8988T (cell line): ENCODE measurements at places on chromosomes 2 and 18.

DNA sequence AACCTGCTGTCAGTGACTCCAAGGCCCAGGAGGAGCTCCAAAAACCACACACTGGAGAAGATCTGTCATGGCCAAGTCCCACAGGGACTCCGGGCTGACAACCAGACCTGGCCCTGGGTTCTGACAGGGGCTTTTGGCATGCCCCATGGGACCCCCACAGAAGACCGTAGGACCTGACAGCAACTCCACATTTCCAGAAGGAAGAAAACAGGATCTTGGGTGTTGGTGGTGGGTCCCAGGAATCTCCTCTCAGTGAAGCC lies 275.9 kb upstream of the HS6ST1 start:
- no peak for DNase-seq

- DNase-seq = no peak
These were observed 97.2 kb upstream of the ACVR1C start for GRCh38 chr2:157725846-157726245.

- DNase-seq = no peak
These were observed 3.5 kb upstream of the LANCL1 start for GRCh38 chr2:210480079-210480478.

- no peak for DNase-seq
These were observed 602.2 kb downstream of the DSC3 start for GRCh38 chr18:30440351-30440750.

- DNase-seq = no peak
These were observed 33.2 kb downstream of the SLC38A11 start for GRCh38 chr2:164922134-164922533.

DNA sequence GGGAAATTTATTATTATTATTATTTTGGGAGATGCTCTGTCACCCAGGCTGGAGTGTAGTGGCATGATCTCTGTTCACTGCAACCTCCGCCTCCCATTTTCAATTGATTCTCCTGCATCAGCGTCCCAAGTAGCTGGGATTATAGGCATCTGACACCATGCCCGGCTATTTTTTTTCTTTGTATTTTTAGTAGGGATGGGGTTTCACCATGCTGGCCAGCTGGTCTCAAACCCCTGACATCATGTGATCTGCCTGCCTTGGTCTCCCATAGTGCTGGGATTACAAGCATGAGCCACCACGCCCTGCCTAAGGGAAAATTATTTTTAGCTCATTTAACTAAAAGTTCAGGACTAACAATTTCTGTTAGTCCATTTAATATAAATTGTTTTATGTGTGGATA lies 109.2 kb upstream of the SESTD1 start:
- DNase-seq = no peak

DNA sequence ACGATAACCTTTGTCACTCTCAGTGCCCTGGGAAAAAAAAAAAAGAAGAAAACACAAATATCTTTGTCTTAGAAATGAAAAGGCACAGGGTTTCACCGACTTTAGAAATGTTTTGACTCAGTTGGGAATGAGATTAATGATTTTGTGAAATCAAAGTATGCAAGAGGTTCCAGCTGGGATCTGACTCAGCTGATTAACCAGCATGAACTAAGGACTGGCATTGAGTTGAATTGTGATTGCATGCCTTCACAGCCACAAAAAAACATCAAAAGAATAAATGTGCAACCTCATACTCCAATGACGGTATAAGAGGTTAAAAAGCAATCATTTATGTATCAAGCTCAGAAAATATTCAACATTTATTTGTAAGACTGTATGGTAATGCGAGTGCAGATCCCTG lies 566.6 kb upstream of the DSEL start:
- DNase-seq = no peak

GRCh38 chr18:77560341-77560992 lies 310.8 kb downstream of the GALR1 start:
- no peak for DNase-seq

- no peak for DNase-seq
These were observed 63.3 kb downstream of the DTNA start for GRCh38 chr18:34773378-34773777.

DNA sequence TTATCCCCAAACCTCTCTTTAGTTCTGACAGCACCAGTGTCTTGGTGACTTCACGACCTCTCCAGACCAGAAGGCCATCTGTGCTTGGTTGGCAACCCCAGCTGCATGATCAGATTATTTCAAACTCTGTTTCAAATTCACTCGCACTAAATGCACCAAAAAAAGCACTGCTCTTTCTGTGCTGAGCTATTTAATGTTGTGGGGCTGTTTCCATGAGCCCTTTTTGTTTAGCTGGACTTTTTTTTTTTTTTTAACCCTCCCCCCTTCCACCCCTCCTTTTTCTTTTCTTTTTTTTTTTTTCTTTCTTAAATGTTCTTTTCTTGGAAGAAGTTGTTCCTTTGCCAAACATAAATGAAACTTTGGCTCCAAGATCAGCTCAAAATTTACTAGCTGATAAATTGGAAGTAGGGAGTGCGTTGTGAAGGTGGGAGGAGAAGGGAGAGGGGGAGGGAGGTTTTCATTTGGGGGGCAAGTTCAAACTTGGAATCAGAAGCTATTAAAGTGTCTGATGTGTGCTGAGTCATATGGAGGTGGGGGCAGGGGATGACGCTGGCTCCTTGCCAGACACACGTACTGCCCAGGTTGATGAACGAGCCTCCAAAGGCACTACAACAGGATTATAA lies 543.0 kb upstream of the TNP1 start:
- DNase-seq = no peak

GRCh38 chr2:161586517-161587167 lies 37.6 kb upstream of the SLC4A10 start:
- no peak for DNase-seq

DNA sequence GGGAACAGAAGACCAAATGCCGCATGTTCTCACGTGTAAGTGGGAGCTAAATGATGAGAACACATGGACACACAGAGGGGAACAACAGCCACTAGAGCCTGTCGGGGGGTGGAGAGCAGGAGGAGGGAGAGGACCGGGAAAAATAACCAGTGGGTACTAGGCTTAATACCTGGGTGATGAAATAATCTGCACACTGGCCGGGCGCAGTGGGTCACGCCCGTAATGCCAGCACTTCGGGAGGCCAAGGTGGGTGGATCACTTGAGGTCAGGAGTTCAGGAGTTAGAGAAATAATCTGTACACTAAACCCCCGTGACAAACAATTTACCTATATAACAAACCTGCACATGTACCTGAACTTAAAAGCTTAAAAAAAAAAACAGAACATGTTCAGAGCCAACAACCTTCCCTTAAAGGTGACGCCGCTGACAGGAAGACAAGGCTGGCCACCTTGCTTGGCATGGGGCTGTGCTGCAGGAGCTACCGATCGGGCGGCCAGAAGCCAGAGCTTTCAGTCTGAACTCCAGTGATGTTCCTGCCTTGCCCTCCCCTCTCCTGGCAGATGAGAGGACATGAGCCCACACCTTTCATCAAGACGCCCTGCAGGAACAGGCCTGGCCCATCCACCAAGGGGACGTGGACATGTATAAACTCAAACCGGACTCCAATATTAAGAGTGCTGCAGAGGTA lies 11.2 kb downstream of the SLC66A2 start:
- DNase-seq = no peak

DNA sequence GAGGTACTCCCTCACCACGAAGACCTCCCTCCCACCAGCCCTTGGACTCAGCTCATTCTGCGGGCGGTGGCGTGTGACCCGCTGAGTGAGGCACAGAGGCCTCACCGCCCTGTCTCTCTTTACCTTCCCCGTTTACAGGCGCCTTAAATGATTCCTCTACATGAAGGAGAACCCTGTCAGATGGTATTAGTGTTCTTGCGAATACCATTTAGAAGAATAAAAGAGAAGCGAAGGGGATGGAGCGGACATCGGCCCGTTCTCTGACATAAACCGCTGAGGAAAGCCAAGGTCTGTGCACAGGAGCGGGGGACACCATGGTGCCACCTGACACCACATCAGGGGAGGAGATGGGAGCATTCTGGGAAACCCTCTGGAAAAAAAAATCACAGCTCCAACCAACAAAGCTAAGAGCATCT lies 179.8 kb downstream of the HDAC4 start:
- DNase-seq = no peak

DNA sequence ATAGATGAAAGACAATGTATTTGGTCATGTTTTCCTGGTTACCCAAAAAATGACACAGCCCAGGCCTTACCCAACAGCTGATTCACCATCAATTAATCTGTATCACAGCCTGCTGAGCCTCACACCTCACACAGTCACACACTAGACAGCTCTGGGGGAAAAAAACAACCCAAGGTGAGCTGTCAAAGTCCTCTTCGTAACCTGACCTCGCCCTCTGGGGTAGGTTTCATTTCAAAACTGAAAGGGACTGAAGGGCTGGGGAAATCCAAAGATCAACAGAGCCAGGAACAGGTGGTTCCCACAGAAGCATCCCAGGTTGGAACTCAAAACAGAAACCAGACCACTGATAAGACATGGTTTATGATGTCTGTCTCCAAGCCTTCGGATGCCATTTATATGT lies 18.2 kb upstream of the PCBP1 start:
- DNase-seq = no peak

- no peak for DNase-seq
These were observed 3.6 kb downstream of the ARID5A start for GRCh38 chr2:96540136-96540535.

DNA sequence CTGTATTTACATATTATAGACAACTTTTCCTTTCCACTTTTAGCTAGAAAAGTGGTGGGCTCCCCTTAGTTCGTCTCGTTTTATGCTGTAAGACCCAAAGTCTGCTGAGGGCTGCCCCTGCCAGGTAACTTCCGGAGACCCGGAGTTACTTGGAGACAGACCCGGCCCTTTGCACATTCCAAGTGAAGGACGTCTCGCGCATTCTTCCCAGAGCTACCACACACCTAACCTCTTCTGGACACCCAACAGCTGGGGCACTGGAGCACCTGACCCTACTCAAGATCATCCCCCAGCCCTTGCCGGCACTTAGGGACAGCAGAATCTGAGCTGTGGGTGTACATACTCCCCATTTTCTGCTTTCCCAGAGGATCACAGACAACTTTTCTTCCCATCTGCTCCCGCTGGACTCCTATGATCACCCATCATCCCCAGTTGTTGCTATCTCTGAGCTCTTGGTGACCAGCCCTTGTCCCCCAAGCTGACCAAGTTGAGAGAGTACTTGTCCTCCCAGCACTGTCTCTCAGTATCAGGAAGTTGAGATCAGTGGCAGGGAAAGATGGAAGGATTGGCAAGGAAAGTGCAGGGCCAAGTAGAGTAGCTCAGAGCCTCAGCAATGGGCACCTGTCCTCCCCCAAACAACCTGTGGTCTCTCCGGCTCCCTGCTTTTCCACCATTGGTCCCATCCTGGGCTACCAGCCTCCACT lies 8.4 kb upstream of the SATB2 start:
- no peak for DNase-seq

- no peak for DNase-seq
These were observed 3.0 kb downstream of the ACOXL start for GRCh38 chr2:110735366-110735765.

GRCh38 chr18:68177807-68178702 lies 536.9 kb downstream of the TMX3 start:
- DNase-seq = no peak

GRCh38 chr2:195520671-195521155 lies 136.3 kb upstream of the SLC39A10 start:
- no peak for DNase-seq

DNA sequence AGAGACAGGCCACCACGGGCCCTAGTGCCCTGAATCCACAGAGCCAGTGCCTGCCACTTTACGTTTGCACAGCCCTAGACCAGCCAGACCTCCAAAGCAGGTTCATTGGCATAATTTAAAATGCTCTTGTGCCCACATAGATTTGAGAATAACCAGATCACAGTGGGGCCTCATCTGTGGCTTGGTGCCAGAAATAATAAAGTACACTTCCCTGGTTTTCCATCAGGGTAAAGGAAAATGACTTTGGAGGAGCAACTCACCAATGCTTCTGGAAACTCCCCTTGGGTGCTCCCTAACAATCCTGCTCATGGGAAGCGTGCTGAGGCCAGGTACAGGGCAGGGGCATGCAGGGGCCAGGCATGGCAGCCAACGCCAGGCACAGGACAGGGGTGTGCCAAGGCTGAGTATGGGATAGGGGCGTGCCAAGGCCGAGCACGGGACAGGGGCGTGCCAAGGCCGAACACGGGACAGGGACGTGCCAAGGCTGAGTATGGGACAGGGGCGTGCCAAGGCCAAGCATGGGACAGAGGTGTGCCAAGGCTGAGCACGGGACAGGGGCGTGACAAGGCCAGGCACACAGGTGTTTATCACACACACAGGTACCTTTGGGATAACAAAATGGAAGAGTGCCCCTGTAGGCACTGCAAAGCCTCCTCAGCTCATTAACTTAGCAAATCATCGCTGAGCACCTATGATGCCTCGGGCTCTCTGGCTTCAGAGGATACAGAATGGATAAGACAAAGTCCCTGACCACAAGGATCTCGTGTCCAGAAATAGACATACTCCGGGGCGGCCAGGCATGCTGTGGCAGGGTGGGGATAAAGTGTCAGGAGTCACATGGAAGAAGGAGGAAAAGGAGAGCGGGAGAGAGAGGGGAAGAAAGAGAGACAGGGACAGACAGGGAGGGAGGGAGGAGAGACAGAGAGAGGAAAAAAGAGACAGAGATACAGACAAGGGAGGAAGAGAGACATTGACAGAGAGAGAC lies 334.7 kb downstream of the EIPR1 start:
- DNase-seq = no peak

GRCh38 chr18:78501251-78501650 lies 478.4 kb upstream of the SALL3 start:
- no peak for DNase-seq

DNA sequence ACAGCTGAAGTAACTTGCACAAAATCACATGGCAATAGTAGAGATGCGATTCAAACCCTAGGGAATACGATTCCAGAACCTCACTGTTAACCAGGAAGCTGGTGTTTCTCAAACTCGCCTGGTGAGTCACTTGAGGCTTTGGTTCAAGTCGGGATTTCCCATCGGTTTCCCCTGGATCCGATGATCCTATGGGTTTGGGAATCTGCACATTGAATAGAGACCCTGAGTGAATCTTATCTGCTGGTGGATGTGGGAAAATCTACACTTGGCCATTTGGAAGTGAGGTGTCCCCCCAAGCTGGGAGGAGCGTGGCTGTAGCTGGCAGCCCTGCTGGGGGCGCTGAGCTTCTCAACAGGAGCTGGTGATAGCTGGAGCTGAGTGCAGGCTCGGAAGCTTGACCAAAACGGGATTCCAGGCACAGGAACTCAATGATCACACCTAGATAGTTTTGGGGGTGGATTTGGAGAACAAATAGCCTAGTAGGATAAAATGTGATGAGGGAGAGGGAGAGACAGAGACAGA lies 135.4 kb downstream of the PRKCE start:
- no peak for DNase-seq

GRCh38 chr2:98518101-98518500 lies 73.4 kb downstream of the INPP4A start:
- DNase-seq = peak; percentile 74
